ENCODE measurements at places on chromosomes 2 and 18.

DNA sequence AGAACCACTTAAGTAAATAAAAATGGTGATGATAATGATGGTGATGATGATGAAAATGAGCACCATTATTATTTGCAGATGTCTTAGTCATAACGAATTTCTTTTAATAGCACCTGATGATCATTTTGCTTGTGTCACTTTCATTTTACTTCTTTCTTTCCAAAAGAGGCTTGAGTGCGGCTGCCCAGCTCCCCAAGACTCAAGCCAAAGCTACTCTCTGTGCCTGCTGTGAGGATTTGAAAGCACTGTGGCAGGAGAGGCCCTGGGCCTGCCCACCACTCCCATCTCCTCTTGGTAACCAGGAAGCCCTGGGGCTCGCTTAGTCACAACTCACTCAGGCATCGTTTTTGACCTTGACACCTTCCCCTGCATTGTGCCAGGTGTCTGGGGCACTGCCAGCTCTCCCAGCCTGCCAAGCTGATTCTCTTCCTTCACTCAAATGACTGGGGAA is 41.2 kb downstream of the RPL37A start:
- DNase-seq, result peak; percentile 88

DNA sequence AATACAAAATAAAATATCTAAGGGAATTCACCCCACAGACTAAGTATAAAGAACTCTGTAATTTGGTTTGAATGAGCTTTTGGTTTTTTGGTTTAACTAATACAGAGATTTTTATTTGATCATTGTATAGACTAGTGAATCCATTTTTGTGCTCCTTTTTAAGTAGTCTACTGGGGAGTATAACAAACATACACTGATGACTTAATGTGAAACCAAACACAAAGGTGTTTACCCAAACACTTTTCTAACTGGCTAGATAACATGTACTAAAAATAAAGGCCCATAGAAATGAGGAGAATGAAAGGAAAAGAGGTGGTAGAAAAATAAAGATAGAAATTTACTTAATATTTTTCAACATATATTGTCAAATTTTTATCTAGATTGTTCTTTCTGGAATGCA is 146.0 kb downstream of the NRXN1 start:
- DNase-seq, result no peak

DNA sequence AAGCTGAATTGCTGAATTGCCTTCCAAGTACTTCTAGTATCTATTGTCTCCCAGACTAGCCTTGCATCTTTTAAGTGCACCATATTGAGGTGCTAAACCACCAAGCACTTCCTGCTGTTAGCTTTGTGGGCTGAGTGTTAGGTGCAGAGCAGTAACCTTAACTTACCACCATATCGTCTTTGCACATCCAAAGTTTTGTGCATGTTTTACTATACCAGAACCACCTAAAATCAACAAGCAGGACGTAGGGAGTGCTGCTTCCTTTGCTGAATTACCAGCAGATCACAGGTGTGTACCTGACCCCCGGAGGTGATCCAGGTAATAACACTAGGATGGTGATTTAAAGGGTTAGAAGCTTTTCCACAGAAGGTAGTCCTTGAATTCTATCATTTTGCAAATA is 359.9 kb upstream of the HNRNPA3 start:
- DNase-seq, result no peak

DNA sequence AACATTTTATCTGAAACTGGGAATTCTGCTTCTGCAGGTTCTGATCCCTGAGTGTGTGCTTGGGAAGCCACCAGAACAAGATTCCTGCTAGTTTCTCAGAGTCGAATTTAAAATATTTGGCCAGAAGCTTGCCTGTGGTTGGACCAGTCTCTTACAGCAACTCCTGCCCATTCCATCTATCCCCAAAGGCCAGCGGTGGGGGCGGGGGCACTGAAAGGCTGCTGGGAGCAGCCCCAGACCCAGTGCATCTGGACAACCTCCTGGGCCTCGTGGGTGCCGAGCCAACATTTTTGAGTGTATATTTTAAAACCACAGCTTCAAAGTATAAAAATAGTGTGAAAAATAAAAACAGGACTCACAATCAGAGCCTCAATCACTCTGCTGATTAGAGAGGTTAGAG is 38.6 kb upstream of the ZFP36L2 start:
- DNase-seq, result no peak

DNA sequence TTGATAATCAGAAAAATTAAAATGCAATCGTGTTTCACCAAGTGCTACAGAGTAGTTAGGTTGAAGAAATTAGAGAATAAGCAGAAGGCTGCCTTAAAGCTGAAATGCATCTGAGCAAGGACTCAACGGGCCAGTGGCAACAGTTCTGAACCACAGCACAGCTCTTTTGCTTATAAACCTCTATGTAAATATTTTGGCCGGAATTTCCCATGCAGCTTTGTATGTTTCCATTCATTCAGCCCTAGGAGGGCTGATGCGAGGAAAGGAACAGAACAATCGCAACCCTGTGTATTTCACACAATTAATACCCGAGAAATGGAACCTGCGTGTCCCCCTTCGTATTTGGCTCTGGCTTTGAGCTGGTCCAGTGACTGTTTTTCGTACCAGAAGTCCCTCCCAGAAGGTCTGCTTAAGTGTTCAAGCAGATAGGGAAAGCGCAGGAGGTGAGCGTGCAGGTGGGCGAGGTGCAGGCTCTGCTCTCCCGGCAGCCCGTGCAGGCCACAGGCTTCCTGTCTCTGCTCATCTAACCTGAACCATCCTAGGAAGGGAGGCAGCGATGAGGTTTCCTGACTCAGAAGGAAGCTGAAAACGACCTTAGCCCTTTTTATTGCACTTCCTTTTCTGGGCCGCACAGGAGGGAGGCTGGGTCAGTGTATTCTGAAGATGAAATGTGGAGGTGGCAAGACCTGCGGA is 67.3 kb downstream of the ASB1 start:
- no peak for DNase-seq

DNA sequence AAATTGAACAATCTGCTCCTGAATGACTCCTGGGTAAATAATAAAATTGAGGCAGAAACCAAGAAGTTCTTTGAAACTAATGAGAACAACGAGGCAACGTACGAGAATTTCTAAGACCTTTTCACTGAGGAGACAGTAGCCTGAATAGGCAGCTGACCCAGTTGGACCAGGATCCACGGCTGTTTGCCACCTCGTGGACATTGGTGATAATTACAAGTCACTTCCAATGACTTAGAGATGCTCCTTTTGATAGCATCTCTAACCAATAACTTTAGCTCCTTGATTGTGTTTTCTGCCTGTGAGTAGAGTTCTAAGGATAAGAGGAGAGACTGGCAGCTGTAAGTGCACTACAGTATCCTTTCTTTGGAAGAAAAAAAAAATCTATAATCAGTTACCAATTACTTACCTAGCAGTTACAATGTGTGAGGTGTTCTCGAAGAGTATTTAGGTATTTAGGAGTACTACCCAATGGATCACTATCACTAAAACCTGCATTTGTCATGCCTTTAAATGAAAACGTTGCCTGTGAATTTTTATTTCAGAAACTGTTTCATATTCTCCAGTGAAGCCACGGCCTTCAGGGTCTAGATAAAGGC is 31.3 kb upstream of the CNTNAP5 start:
- no peak for DNase-seq

- no peak for DNase-seq
Measured at GRCh38 chr18:49399003-49399402, 61.4 kb downstream of the DYM start.

DNA sequence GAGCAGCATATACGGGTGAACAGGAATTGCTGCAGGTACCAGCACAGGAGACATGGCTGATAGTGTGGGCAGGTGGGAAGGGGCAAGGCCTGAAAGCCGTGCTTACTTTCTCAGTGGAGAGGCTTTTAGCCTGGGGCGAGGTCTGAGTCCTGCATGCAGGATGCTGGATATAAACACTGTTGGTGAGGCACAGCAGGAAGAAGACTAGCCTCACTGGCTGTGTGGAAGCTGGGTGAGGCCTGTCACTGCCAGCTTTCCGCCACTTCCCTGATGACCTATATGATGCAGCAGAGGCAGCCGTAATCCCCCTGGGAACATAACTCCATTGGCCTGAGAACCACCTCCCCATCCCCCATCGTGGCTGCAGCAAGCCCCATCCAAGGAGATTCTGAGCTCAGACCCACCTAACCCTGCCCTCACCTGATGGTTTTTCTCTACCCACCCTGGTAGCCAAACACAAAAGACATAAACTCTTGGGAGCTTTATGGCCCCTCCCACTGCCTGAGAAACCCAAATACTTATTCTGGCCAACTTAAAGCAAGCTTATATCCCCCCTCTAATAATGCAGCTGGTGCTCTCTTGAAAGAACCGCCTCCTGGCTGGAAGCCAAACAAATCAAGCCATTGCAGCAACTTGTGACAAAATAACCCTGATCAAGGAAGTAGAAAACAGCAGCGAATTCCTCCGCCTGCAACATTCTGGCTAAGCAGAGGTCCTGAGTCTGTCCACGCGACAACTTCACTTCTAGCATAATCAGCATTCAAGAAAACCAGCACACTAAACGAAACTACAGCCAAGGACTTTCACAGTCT is 54.6 kb upstream of the DSC1 start:
- no peak for DNase-seq

DNA sequence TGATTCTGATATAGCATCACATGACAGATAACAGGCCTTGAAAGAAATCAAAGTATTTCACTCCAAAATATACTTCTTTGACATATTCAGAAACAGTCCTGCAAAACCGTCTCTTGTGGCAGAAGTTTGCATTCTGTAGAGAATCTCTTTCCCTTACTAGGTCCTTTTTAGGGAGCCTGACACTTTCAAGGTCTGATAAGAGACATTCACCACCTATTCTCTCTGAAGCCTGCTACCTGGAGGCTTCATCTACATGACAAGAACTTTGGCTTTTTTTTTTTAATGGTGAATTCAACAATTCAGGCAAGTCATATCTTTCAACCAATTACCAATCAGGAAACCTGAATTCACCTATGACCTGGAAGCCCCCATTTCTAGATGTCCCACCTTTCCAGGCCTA is 83.8 kb downstream of the CCDC178 start:
- no peak for DNase-seq

GRCh38 chr18:28691496-28691840 is 514.5 kb upstream of the CDH2 start:
- no peak for DNase-seq

DNA sequence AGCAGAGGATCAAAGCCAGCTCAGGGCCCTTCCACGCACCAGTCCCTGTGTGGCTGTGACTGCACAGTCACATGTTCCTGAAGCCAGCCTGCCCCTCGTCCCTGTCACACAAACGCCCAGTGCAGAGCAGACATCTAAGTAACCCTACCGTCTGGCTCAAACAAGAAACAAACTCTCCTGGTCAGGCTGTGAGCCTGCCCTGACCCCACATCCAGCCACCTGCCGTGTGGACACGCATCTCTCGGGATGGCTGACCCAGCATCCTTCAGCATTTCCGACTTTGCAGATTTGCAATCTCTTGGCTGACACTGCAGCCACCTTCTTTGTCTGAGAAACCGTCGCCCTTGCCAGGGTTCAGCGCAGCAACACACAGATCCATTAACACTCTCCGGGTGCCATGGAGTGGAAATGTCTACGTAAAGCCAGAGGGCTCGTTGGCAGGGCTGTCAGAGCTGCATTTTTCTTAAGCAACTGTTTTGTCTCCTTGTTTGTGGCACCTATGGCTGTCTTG is 82.3 kb upstream of the ASAP2 start:
- DNase-seq, result no peak

- no peak for DNase-seq
Measured at GRCh38 chr18:35642802-35643201, 61.3 kb downstream of the GALNT1 start.

GRCh38 chr2:47003641-47004427 is 88.2 kb upstream of the MCFD2 start:
- no peak for DNase-seq

DNA sequence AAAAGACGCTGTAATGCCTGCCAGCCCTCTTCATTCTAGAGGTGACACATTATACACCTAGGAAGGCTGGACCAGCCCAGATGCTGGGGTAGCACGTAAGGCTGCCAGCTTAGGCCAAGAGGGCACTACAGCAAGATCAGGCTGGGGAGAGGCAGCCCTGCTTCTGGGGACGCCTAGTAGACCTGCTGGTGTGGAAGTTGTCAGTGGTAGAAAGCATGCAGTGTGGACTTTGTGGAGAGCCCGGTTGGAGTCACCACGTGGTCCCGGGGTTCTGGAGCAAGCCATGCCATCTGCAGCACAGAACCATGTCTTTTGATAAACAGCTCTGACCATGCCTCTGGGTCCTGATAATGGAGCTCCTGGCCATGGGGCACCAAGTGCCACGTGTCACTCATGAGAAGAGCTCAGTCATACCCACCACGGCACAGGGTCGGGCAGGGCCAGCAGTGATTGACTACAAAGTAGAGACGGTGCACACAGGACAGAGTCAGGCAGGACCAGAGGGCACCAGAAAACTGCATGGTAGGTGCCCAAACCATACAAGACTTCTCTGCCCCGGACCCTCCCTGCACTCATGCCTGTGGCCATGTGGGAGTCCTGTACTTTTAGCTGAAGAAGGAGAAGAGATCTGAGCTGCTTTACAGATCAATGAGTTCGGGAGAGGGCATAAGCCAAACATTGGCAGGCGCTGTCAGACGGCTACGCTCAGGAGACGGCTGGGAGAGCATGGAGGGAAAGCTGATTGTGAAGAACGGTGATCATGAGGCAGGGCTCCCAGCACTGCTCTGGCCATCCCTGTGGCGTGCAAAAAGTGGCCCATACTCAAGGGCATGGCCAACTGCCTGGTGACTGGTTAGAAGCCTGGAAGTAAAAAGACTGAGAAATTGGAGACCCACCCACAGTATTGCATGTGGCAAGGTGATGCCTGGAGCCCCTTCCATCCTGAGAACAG is 114.9 kb downstream of the EIPR1 start:
- DNase-seq, result peak; percentile 70

- no peak for DNase-seq
Measured at GRCh38 chr18:21548647-21549046, 51.9 kb downstream of the ESCO1 start.

DNA sequence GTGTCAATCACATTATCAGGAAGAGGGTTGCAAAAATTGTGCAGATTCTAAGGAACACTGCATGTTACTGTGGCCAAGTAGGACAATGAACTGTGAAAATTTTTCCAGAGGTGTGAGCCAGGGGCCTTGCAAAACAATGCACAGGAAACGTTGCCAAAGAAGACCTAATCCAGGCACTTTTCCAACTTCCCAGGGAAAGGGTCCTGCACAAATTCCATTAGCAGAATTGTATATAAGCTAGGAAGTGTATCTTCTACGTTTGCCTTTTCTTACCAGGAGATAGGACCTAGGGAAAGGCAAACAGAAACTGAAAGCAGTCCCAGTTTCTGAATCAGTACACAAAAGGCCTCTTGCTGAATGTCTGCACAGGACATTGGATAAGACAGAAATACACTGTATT is 1888.3 kb upstream of the CELF4 start:
- DNase-seq, result no peak
